ENCODE measurements at places on chromosomes 4 and X.

DNA sequence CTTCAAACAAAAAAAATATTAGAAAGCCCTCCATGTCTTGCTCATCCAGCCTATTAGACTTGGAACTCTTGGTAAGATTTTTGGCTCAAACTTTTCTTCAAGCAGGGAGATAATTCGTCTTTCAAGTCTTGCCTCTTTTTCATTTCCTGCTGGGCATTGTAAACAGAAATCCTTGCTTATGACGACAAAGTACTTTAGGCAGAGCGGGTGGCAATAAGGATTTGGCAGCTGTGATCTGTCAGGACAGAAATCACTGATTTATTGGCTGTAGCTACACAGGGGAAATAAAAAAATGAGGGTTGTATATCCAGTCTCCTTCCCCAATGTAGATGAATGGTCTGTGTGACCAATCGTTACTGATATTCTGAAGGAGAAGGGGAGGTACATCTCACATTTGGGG, 121.6 kb downstream of the SLC4A4 start:
- no peak for DNase-seq

- no peak for DNase-seq
Measured at GRCh38 chr4:123667496-123667895, 270.9 kb downstream of the SPRY1 start.

GRCh38 chr4:25656031-25656430, 380 bp downstream of the SLC34A2 start:
- no peak for DNase-seq

DNA sequence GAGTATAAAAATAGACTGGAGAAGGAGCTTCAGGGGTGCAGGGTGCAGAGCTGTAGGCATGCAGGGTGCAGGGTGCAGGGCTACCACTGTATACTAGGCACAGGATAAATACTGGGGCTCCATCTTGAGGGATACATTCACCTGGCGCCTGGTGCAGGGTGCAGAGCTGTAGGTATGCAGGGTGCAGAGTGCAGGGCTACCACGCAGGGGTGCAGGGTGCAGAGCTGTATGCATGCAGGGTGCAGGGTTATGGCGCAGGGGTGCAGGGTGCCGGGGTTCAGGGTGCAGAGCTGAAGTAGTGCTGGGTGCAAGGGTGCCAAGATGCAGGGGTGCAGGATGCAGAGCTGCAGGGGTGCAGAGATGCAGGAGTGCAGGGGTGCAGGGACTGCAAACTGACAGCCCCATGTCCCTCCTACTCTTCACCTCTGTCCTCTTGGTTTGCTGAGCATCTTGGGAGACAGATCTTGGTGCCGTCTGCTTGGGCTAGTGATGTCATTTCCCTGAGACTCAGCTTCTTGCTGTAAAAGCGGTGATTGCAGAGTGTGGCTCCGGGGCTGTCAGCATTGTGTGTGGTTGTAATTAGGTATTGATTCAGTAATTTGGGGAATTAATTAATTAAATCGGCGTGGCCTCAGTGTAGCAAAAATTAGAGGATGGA, 91.2 kb downstream of the ADRA2C start:
- DNase-seq, result no peak

DNA sequence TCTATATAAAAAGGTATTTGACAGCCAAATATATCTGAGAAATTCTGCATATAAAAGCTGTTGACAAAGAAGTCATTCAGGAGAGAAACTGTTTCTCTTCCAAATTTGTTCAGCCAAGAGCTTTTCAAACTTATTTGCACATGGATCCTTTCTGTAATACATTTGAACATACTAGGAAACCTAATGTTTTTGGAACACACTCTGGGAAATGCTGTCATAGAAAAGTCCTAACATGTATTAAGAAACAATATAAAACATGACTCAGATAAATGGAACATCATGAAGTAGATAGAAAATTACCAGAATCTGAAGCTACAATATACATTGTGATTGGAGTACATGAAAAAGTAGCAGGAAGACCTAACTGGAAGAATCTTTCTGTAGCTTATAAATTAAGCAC, 781.5 kb upstream of the EPHA5 start:
- DNase-seq, result no peak

DNA sequence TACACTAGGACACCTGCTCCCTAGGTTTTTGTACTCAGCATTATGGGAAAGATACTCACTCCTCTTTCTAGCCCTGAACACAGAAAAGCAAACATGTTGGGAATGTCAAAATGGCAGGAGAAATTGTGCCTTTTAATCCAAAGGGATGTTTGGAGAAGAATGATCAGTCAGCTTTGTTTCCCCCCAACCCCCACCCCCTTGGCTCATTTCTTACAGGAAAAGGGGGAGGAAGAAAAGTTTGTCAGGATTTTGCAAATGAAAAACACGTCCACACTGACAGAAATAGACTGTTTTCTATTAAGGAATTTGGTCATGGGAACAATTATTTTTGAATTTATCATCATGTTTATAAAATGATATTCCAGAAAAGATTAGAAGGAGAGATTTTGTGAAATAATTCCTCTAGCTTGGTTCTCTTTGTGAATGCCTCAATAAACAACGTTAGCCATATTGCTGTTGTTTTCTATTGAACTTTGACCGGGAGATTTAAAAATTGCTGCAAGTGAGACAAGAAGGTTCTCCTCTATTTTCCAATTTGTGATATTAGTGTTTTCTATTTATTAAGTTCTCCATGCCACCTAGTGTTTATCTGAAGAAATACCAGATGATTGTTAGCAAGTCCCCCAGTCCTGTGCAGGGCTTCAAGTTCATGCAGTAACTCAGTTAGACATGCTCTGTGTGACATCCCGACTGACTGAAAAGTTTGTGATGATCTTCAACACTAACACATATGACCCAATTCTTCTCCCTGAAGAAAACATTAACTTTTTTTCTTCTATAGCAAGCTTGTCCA, 31.3 kb upstream of the TFDP3 start:
- no peak for DNase-seq

GRCh38 chr4:24772061-24772705, 23.2 kb upstream of the SOD3 start:
- DNase-seq, result no peak

DNA sequence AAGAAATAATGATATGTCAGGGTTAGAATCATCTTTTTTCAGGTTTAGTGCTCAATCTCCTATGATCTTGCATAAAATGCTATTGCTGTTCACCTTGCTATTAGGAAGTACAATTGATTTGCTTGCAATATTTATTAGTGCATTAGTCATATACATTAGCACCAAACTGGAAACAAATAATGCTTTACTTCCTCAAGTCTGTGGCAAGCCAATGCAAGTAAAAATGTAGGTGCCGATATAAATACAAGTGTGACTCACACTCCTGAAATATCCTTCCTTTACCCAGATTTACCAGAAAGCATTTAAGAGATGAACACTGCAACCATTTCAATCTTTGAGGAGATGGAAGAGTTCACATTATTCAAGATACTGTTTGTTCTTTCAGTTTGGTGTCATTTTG, 1487.7 kb upstream of the ADGRL3 start:
- DNase-seq, result no peak

DNA sequence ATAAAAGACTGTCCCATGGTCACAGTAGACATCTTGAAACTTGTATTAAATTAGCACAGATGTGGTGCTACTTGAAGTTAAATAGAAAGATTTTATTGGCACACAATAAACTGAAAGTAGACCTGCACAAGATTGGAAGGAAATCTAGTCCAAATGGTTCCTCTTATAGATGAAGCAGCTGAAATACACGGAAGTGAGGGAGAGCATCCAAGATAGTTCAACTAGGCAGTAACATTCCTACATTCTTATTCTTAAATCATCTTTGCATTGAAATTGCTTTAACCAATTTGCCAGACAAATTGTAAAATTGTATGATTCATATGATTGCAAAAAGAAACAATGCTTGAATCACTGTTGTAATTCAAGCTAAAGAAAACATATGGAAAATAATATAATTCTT, 87.6 kb upstream of the VCX3B start:
- DNase-seq, result no peak

GRCh38 chr4:5504486-5504885, 203.9 kb downstream of the EVC2 start:
- DNase-seq, result no peak

- no peak for DNase-seq
Measured at GRCh38 chr4:41172786-41173185, 41.6 kb downstream of the APBB2 start.

- DNase-seq, result no peak
Measured at GRCh38 chr4:77927991-77928925, 65.6 kb downstream of the MRPL1 start.

- no peak for DNase-seq
Measured at GRCh38 chrX:47651043-47651905, 911 bp upstream of the ELK1 start.

GRCh38 chr4:89684536-89684935, 152.4 kb downstream of the SNCA start:
- no peak for DNase-seq
